ENCODE measurements at places on chromosomes 4 and X. TPM values are rescaled to one million over a fixed set of nuclear protein-coding genes. Genes with fewer than 3 reads are reported as not detected.

Gene SLC6A14
- total RNA-seq, result not detected

Gene PAGE1
- total RNA-seq, result not detected

Gene SHROOM2
- total RNA-seq, result not detected

Gene AWAT2
- total RNA-seq, result not detected

Gene SERTM2
- not detected for total RNA-seq

Gene USP17L21
- total RNA-seq, result not detected

Gene PPBP
- not detected for total RNA-seq

Gene MAGEB5
- not detected for total RNA-seq

Gene FAM9B
- not detected for total RNA-seq

Gene MAGEA2B
- not detected for total RNA-seq

Gene CORIN
- total RNA-seq, result 0.08 TPM

Gene IL13RA1
- total RNA-seq, result 0.23 TPM

Gene RTL5
- total RNA-seq, result 0.19 TPM

Gene NEXMIF
- total RNA-seq, result 2.0 TPM

Gene SORCS2
- 0.10 TPM for total RNA-seq

Gene NDP
- not detected for total RNA-seq

Gene C4orf51
- total RNA-seq, result not detected

Gene NDNF
- total RNA-seq, result not detected

Gene HTR2C
- total RNA-seq, result not detected

Gene FGG
- total RNA-seq, result not detected

Gene GC
- not detected for total RNA-seq

Gene PAK3
- not detected for total RNA-seq

Gene GPR119
- not detected for total RNA-seq

Gene SLC9B1
- 1.5 TPM for total RNA-seq

Gene IL3RA
- total RNA-seq, result 10.5 TPM

Gene CXCL10
- 2.3 TPM for total RNA-seq

Gene RTL9
- not detected for total RNA-seq

Gene PI4K2B
- 11.9 TPM for total RNA-seq

Gene DUSP21
- total RNA-seq, result not detected

Gene COL4A6
- total RNA-seq, result not detected

Gene IQCM
- total RNA-seq, result not detected

Gene FAM47C
- not detected for total RNA-seq

Gene KLHL15
- total RNA-seq, result 9.2 TPM

Gene UGT2B11
- total RNA-seq, result not detected

Gene SUPT20HL1
- total RNA-seq, result not detected

Gene PDE5A
- 0.84 TPM for total RNA-seq

Gene PCDH18
- not detected for total RNA-seq

Gene CSAG1
- total RNA-seq, result not detected
